CD4-positive, alpha-beta memory T cell (primary cell): ENCODE measurements at places on chromosomes 6 and 20. TPM values are rescaled to one million over a fixed set of nuclear protein-coding genes. Genes with fewer than 3 reads are reported as not detected.
A peak's percentile ranks its signal among the peaks of the same experiment; 100 is the strongest.

GRCh38 chr6:43913375-43914271 lies 143.6 kb downstream of the VEGFA start:
- DNase-seq, result no peak
- H3K27ac ChIP-seq, result no peak overlapping the region
- no peak overlapping the region for H3K4me3 ChIP-seq
- H3K27me3 ChIP-seq, result no peaks in the 10 kb centered on the region
- H3K36me3 ChIP-seq, result no peaks in the 10 kb centered on the region

GRCh38 chr6:132167929-132168892 lies 217.0 kb upstream of the CCN2 start:
- no peak for DNase-seq
- H3K27ac ChIP-seq, result no peak overlapping the region
- no peak overlapping the region for H3K4me3 ChIP-seq
- no peaks in the 10 kb centered on the region for H3K36me3 ChIP-seq
- H3K27me3 ChIP-seq, result no peaks in the 10 kb centered on the region

GRCh38 chr6:168929871-168930450 lies 323.7 kb downstream of the THBS2 start:
- no peak overlapping the region for H3K4me3 ChIP-seq
- H3K27ac ChIP-seq, result no peak overlapping the region
- peaks cover 4% of the 10 kb centered on the region for H3K27me3 ChIP-seq
- DNase-seq, result no peak

DNA sequence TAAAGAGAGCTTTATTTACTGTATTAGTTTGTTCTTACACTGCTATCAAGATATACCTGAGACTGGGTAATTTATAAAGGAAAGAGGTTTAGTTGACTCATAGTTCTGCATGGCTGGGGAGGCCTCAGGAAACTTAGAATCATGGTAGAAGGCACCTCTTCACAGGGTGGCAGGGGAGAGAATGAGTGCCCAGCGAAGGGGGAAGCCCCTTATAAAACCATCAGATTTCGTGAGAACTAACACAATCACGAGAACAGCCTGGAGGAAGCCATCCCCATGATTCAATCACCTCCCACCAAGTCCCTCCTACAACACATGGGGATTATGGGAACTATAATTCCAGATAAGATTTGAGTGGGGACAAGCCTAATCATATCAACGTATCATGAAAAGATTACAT lies 27.2 kb downstream of the ARID1B start:
- H3K4me3 ChIP-seq, result no peak overlapping the region
- H3K4me1 ChIP-seq, result peaks cover 82% of the 10 kb centered on the region
- H3K27me3 ChIP-seq, result no peaks in the 10 kb centered on the region
- no peaks in the 10 kb centered on the region for H3K36me3 ChIP-seq
- no peak for DNase-seq

- no peaks in the 10 kb centered on the region for H3K4me1 ChIP-seq
- no peak overlapping the region for H3K4me3 ChIP-seq
- H3K36me3 ChIP-seq, result no peaks in the 10 kb centered on the region
- DNase-seq, result no peak
- no peak overlapping the region for H3K27ac ChIP-seq
These were observed 222.2 kb downstream of the PKHD1 start for GRCh38 chr6:51865176-51865575.

GRCh38 chr20:29741594-29741893 lies 1515.9 kb upstream of the DEFB115 start:
- no peaks in the 10 kb centered on the region for H3K27me3 ChIP-seq
- DNase-seq, result no peak
- no peak overlapping the region for H3K27ac ChIP-seq
- no peak overlapping the region for H3K4me3 ChIP-seq
- no peaks in the 10 kb centered on the region for H3K36me3 ChIP-seq
- no peaks in the 10 kb centered on the region for H3K4me1 ChIP-seq

DNA sequence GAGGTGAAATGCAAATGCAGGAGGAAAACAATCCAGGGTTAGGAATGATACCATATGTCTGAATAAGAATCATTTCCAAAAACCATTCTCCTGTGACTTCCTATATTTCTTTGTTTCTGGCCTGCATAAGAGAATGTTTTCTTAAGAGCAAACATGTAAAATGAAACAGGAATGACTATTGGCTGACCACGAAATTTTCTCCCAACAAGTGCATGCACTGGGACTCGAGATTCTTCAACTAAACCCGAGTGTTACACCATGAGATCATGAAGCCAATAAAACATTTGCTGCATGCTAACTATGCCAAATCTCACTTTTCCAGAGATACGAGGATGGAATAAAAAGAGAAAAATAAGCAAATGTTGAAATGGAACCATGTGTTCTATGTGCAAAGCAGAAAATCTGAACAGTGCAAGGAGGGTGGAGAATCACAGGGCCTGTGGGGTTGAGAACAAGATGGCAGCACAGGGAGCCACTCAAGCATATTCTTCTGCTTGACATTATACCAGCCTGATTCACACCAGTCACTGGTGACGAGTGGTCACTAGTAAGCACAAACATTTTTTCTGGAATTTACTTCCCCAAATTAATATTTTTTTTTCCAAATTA lies 212.2 kb upstream of the FOXA2 start:
- no peaks in the 10 kb centered on the region for H3K27me3 ChIP-seq
- no peak overlapping the region for H3K4me3 ChIP-seq
- DNase-seq, result no peak
- H3K27ac ChIP-seq, result no peak overlapping the region
- no peaks in the 10 kb centered on the region for H3K36me3 ChIP-seq

DNA sequence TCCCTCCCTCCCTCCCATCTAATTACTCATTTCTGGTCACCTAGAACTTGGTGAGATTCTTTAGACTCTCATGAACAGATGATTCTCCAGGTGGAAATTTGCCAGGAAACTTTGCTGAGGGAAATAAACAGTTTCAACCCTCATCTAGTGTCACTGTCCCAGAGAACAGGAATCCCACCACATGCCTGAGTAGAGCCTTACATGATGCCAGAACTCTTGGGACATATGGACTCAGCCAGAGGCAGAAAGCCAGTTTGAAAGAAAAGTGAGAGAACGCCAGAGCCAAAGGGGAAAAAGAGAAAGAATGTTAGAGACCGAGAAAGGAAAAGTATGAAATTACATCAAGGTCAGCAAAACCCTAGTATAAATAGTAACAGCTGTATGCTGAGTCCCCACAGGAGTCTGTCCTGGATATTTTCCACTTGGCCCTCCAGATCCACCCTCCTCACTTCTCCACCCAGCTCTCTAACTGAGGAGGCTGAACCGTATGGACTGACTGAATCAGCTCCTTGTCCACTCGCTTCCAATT lies 127.5 kb upstream of the COL21A1 start:
- H3K27ac ChIP-seq, result no peak overlapping the region
- no peaks in the 10 kb centered on the region for H3K36me3 ChIP-seq
- no peaks in the 10 kb centered on the region for H3K4me1 ChIP-seq
- no peak for DNase-seq

DNA sequence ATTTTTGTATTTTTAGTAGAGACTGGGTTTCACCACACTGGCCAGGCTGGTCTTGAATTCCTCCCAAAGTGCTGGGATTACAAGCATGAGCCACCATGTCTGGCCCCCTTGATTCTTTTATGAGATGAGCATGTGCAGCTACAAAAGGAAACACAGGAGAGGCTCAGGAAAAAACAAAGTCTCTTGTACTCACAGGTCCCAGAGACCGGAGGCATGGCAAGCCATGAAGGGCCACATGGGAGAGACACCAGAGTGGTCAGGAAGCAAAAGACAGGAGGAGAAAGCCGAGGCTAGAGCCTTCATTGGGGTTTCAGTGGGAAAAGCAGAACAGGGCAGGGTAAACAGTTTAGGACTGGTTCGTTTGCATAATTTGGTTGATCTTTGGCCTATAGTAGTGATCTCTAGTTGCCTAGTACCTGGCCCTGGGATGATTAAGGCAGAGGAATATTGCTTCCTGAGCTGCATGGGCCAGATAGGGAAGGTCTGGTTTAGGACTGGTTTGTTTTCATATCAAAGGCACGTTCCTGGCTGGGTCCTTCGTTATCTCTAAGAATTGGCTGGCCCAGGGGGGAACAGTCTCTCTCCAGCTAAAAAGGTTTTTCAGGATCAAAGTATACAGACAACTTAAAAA lies 48.2 kb upstream of the PRND start:
- DNase-seq, result no peak
- no peak overlapping the region for H3K4me3 ChIP-seq
- no peaks in the 10 kb centered on the region for H3K4me1 ChIP-seq
- no peaks in the 10 kb centered on the region for H3K27me3 ChIP-seq
- no peaks in the 10 kb centered on the region for H3K36me3 ChIP-seq

DNA sequence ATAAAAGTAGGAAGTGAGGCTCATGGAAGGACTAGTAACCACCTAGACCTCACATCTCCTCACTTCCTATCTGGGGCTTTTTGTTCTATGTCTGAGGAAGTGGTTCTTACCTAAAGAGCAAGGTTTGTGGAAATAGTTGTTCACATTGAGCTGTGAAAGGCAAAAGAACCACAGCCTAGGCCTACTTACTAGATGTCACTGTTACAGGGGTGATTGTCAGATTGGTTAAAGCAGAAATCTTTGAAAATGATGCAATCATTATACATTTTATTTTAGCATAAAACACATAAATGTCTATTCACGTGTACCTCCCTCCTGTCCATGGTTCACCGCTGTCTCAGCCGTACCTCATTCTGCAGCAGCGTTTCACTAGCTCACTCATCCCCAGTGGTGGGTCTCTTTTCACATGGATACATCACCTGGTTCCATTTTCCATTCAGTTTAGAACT lies 268.8 kb downstream of the TMEM242 start:
- H3K27ac ChIP-seq, result peak overlapping the region; percentile 54
- no peak overlapping the region for H3K4me3 ChIP-seq
- peak; percentile 71 for DNase-seq
- H3K36me3 ChIP-seq, result no peaks in the 10 kb centered on the region

DNA sequence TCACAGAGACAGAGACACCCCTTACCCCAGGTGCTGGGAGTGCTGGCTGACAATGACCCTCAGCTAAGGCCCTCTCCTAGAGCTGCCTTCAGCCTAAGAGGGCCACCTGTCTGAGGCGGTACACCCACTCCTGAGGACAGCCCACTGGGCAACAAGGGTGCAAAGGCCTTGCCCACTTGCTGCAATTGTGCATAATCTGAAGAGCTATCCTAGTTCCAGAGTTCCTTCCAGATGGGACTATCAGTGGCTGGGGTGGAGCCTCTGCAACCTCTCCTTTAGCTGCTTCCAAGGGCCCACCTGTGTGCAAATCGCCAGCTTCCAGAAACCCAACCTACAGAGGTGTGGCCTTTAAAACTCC lies 87.5 kb downstream of the PREX1 start:
- no peaks in the 10 kb centered on the region for H3K27me3 ChIP-seq
- H3K36me3 ChIP-seq, result peaks cover 63% of the 10 kb centered on the region
- H3K27ac ChIP-seq, result peak overlapping the region; percentile 21
- H3K4me3 ChIP-seq, result no peak overlapping the region
- no peak for DNase-seq
- H3K4me1 ChIP-seq, result peaks cover 63% of the 10 kb centered on the region

Gene PTPN1
- 21.0 TPM for polyA plus RNA-seq

Gene AIG1
- polyA plus RNA-seq, result 20.3 TPM

Gene LRRC73
- polyA plus RNA-seq, result not detected

Gene MAFB
- not detected for polyA plus RNA-seq

Gene KIAA1586
- polyA plus RNA-seq, result 4.9 TPM
